ENCODE measurements at places on chromosomes 6 and 20.

GRCh38 chr6:53067849-53068361 lies 2.7 kb downstream of the FBXO9 start:
- no peak for DNase-seq

DNA sequence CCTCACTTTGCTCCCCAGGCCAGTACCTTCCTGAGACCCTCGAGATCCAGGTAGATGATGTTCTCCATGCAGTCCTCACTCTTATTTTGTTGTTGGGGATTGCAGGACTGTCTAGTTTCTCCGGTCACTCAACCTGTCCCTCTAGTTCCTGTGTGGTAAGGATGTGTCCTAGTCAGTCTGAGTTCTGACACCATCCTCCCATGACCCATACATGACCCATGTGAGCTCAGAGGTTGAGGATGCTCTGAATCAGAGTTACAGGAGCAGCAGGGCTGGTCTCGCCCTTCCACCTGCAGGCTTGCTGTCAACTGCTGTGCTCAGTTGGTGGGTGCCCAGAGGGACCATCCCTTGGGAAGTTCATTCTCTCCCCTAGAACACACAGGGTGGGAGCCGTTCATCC lies 11.9 kb upstream of the CST8 start:
- DNase-seq, result no peak

DNA sequence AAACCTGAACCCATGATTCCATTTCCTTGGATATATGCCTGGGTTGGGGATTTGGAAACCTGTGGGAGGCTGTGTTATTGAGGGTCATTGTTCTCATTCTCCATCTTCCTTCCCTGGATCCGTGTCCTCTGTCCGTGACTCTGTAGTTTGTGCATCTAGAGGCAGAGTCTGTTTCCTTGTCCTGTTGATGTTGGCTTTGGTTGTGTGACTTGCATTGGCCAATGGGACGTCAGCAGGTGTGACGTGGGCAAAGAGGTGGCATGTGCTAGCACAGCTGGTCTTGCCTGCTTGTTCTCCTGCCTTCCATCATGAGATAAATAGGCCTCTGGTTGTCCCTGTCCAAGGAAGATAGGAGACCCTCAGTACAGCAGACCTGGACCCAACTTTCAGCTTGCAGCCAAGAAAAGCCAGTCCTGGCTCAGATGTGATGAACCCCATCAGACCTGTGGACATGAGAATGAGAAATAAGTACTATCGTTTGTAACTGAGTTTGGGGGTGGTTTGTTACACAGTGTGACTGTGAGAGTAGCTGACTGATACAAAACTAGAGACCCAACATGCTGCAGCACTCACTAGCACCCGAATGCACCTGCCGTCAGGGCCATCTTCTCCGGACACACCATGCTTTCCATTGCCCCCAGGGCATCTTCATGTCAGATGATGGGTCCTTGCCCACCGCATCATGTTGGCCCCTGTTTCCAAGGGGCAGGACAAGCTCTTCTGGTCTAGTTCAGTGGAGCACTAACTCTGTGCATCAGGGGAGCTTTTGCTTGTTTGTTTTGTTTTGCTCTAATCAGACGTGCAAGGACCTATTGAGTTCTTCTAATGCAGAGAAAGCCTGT lies 195.3 kb upstream of the SULF2 start:
- DNase-seq, result no peak

- DNase-seq, result no peak
Observed at GRCh38 chr6:112214739-112215269, 39.6 kb downstream of the LAMA4 start.

GRCh38 chr20:63432577-63433325 lies 39.7 kb downstream of the KCNQ2 start:
- DNase-seq, result no peak

All from ureter (tissue), 1 donor.